ENCODE measurements at places on chromosomes 4 and X.

DNA sequence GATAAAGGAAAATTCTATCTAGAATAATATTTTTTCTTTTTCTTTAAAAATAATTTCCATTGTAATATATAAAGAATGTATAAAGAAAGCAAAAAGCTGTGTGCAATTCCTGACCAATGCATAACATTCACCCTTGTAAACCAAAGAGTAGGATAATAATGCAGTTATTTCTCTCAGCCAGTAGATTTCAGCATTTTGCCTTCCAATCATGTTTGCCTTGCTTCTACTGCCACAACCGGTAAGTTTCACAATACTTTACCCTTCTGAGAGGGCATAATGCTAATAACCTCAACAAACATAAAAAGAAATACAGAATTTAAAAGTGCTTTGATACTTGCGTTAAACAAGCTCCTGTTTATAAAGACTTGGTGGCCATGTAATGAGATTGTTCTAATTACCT is 59.9 kb downstream of the CHIC2 start:
- DNase-seq = no peak

DNA sequence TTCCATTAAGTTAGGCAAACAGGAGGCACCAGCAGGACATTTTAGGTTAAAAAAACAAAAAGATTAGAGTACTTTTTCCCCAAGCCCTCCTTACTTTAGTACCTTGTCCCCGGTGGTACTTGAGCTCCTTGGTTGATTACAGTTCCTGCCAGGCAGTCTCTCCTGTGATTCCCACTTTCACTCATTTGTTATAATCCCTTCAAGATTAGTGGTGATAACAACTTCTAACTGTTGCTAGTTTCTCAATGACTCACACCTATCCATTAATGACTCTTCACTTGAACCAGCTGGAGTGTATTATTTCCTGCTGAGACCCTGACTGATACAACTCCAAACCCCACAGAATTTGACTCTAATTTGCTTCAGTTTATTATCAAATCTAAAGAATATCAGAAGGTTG is 765.0 kb upstream of the DIAPH2 start:
- no peak for DNase-seq

GRCh38 chrX:140821280-140821679 is 111.7 kb downstream of the LINC00632 start:
- DNase-seq = no peak

DNA sequence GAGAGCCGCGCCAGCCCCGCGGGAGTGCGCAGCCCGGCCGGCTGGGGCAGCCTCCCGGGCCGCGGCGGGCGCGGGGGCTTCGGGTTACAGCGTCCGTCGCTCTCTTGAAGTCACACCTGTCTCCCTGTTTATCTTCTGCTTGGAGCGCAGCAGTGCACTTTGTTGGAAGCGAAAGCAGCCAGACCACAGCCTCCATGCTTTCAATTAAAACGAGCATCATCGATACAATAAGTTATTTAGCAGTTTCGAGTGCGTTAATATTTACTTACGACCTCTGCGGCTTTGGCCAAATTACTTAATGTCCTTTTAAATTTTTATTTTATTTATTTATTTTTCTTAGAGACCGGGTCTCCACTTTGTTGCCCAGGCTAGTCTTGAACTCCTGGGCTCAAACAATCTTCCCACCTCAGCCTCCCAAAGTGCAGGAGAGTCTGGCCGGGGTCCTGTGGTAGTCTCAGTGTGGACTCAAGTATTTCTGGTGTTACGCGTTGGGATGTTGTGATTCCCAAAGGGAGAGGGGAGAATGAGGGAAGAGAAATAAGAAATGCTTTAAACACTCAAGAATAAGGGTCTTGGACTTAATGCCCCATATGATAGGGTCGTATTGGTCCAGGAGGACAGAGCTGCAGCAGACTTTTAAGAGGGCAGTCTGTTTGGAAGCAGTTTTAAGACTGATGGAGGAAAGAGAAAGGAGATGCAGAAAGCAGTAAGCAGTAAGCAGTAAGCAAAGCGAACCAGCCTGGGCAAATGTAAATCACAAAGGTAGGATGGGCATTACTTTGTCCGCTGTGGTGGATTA is 504 bp upstream of the PDLIM3 start:
- DNase-seq = no peak
